ENCODE measurements at places on chromosomes 1 and 21. TPM values are rescaled to one million over a fixed set of nuclear protein-coding genes. Genes with fewer than 3 reads are reported as not detected.

CSF1 gene
- 8.1 TPM for polyA plus RNA-seq

SMCP gene
- polyA plus RNA-seq: not detected

UTS2 gene
- not detected for polyA plus RNA-seq

ZNF593OS gene
- polyA plus RNA-seq: 1.5 TPM
